ENCODE measurements at places on chromosomes 12 and 14.

DNA sequence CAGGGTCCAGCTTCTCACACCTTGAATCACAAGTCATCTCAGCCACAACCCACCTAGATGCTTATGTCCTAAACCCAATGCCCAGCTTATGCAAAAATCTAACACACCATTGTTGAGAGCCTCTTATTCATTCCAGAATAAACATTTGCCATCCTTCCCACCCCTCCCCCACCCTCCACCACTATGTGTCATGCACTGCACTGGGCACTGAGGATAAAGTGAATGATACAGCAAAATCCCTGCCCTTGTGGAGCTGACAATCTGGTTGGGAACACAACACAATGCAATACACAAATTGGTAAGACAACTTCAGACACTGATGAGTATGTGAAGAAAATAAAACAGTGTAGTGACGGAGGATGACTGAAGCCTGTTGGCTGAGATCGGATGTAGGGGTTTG, 1.4 kb upstream of the GLTP start:
- DNase-seq: no peak

- DNase-seq: no peak
Observed at GRCh38 chr14:95679148-95679815, 6.9 kb upstream of the TCL1B start.

- no peak for DNase-seq
Observed at GRCh38 chr12:94190623-94191022, 42.2 kb downstream of the PLXNC1 start.

DNA sequence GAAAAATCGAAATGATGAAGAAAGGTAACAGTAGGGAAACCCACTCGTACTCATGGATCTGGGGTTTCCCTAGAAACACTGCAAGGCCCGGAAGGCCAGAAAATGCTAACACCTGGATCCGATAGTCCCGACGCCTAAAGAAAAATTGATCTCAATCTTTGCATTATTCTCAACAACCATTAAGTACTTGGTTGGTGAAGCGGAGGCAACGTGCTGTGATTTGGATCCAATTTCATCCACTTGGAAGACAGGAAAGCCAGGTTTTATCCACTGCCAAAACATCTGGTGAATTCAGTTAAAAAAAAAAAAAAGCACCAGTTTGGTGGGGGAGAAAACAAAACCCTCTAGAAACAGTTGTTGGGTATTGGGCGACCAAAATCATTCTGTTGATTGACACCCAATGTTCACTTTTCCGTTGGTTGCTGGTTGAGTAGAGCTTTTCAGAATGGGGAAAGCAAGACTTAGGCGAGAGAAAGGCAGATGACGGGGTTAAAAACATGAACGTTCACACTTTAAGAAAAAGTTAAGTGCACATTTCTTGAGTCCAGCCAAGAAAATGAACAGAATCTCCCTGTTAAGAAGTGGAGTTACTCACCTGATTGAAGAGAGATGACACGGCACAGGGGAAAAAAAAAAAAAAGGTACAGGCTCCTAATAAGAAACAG, 41.9 kb upstream of the MED13L start:
- DNase-seq: peak; percentile 22

DNA sequence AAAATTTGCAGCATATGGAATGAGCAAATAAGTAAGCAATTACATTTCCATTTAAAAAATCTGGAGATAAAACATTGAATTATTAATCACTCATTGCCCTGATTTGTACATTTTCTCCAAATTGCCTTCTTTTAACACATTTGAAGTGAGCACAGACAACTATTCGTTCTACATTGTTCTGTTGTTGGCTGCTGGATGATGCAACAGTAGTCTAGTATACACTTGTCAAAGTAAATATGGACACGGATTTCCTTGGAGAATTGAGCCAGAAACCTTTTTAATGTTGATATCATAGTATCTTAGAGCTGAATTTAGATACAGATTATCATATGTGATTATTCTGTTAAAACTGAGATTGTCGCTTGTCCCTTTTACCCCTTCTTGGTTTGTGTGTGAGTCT, 188.2 kb downstream of the FUT8 start:
- no peak for DNase-seq

DNA sequence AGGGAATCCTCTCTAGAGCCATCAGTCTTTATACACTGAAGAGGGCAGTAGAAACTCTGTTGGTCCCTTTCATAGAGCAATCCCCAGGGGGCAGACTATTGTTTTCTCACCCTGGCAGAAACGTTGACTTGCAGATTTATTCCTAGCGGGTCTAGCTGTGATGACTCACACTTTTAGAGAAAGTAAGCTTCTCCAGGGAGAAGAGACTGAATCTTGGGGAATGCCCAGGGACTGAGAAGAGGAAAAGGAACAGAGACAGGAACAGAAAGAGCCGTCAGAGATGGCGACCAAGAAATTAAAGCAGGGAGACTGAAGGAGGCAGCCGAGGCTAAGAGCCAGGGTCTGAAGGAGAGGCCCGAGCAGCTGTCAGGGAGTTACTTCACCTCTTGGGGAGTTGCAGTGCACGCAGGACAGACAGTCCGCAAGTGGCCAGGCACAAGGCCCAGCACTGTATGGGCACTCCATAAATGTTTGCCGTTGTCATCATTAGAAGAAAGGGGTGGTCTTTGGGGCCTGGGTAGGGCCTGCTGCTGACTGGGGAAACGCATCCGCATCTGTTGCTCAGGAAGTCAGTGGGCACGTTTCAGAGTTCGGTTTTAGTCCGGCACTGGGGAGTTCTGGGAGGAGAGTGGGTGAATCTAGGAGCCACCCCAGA, 13.0 kb downstream of the PLEKHG6 start:
- no peak for DNase-seq

GRCh38 chr12:51661836-51662235, 70.8 kb downstream of the SCN8A start:
- DNase-seq: no peak

Measured in NCI-H2029 treated with DMSO at 0.1 percent for 48 hours (cell line).